ENCODE measurements at places on chromosomes 11 and 22.

DNA sequence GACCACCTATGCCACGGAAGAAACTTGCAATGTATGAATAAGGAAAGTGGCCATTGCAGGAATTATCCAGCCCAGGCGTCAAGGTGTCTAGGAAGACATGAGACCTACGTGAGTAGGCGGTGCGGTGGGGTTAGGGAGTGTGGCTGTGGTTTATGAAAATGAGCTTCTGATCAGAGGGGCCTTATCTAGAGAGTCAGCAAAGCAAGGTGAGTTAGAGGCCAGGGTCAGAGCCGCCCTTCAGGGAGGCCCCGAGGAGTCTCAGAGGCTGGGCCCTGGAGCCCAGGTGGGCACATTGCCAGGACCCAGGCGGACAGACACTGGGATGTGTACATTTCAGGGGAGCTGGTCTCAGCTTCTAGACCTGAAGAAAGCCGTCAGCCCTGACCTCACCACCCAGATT, 13.8 kb upstream of the LINC01488 start:
- ATAC-seq, result peak; percentile 32

- peak; percentile 95 for ATAC-seq
Observed at GRCh38 chr11:82996966-82997606, 74.6 kb downstream of the RAB30 start.

DNA sequence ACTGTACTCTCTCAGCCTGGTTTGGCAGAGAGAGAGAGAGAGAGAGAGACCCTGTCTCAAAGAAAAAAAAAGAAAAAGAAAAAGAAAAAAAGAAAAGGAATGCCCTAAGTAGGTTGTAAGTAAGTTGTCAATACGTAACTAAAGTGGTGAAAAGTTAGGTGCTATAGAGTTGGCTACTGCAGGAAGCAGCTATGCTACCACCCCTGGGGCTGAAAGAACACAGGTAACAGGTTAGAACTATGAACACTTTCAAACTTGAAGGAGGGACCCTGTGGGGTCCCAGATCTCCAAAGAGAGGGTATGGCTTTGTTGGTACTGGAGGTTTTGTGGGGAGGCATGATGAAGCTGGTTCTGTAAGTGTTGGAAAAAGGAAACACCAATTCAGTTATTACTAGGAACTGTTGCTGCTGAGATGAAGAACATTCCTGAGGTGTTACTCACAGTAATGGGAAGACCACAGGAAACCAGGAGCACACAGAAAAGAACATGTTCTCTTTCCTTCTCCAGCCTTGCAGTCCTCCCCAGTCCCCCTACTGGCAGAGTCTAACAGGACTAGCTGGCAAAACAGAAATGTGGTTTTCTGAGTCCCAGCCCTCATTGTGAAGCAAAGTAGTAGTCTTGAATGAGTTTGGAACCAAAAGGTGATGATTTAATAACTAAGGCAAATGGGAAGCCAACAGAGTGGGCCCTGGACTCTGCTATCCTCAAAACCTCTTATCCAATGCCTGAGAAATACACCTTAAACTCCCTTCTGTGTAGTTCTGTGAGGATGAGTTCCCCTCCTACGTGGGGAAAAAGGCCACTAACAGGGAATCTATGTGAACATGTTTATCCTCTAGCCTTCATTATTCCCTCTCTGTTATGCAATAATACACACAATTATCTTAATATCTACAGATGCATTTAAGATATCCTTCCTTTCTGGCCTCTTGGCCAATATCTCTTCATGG, 427.0 kb upstream of the DDI1 start:
- no peak for ATAC-seq

GRCh38 chr11:129846508-129847335, 31.1 kb downstream of the TMEM45B start:
- no peak for ATAC-seq

GRCh38 chr11:37849706-37850105, 1251.7 kb upstream of the RAG2 start:
- ATAC-seq, result no peak

DNA sequence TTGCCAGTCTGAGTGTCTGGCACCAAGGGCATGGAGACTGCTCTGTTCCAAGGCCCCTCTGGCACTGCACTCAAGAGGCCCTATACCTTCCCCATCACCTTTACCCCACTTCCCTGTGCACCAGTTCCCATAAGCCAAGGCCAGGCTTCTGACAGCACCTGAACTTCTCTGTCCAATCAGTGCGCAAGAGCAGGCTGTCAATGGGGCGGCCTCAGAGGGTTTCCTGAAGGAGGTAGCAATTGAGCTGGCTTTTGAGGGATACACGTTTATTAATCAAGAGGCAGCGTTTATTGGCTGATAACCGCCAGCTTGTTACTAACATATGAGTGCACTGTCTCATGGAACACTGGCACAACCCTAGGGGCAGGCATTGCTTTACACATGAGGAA, 2.1 kb downstream of the SH3BP1 start:
- ATAC-seq, result no peak

DNA sequence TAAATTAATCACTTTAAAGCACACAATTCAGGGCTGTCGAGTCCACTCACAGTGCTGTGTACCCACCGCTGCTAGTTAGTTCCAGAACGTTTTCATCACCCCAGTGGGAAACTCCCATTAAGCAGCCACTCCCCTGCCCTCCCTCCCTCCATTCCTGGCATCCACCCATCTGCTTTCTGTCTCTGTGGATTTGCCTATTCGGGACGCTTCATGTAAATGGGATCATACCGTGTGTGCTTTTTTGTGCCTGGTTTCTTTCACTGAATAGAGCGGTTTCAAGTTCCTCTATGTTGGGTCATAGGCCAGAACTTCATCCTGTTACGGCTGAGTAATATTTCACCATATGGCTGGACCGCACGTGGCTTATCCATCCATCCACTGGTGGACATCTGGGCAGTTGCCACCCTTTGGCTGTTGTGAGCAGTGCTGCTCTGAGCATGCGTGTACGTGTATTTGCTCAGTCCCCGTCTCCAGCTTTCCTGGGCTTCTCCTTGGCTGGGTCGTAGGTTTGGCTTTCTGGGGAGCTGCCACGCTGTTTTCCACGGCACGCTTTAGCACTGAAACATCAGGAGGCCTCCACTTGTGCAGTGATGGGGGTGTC, 30.1 kb downstream of the ARHGAP8 start:
- no peak for ATAC-seq

DNA sequence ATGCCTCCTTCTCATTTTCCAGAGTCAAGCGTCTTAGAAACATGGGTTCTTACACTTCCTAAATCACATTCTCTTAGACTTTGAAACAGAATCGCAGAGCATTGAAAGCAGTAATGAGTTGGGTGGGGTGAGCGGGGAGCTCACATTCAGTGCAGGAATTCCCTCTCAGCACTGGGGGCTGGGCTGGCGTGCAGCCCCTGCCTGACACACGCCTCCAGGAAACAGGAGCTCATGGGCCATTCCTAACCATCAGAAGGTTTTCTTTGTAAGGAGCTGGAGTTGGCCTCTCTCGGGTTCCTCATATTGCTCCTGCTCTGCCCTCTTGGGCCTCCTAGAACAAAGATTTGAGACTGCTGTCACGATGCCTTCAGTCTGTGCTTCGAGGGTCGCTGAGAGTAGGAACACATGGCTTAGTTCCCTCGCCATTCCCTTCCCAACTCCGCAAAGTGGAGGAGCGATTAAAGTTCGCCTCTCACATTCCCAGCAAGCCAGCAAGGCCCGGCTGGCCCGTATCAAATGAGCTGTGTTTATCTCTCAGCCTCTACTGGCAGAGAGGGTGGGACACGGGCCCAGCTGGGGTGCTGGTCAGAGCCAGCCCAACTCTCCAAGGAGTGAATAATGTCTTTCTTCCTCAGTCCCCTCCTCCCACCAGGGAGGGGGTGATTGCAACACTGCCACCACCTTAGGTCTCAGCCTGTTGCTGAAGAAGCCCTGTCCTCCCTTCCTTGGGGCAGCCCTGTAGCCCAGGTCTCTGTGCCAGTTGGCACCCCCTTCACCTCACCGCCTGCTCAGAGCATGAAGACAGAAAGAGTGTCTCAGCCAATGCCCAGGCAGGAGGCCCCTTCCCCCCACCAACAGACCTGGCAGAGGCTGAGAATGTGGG, 10.4 kb downstream of the CHRDL2 start:
- ATAC-seq, result no peak

- no peak for ATAC-seq
Observed at GRCh38 chr11:44270403-44271273, 39.3 kb downstream of the ALX4 start.

DNA sequence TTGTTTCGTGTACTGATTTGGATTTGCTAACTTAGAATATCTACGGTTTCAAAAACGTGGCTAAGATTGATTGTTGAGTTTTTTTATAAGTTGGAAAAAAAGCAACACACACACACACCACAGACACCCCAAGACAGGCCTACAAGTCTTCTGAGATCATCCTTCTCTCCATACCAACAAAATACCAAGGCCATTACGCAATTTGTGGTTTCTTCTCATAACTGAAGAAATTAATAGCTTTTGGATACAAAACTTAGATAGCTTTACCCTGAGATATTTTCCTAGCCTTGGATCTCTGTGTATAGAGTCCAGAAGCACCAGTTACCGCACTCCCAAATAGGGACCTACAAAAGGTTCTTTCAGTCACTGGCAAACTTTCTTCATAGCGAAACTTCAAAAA, 113.6 kb downstream of the SIK3 start:
- no peak for ATAC-seq

GRCh38 chr11:47259232-47259977, 1.6 kb downstream of the NR1H3 start:
- ATAC-seq, result peak; percentile 72

DNA sequence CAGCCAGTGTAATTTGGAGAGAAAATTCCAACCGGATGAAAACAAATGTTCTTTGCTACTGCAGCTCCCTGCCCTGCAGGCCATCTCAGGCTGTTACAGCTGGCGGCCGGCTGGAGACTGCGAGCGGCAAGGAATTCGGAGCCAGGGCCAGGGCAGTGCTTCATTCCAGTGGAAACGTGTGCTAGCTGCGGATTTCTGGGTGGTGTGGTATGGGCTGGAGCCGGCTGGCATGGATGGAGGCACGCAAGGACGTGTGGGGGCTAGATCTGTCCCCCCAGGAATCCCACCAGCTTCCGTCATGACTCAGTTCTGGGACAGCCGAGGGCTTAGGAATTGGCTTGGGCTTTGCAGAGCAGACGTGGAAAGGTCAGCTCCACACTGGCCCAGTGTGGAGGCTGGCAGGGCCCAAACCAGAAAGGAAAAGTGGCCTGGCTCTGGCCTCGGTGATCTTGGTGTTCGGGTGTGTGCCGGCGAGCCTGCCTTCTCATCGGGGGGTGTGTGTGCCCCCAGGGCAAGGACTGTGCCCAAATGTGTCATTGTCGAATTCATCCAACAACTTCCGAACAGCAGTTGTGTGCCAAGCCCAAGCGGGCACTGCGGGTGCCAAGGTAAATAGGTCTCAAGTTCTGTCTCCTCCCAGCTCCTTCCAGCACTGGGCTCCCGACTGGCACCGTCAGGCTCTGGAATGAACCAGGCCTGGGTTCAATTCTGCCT, 48.1 kb upstream of the SHISAL1 start:
- peak; percentile 22 for ATAC-seq

DNA sequence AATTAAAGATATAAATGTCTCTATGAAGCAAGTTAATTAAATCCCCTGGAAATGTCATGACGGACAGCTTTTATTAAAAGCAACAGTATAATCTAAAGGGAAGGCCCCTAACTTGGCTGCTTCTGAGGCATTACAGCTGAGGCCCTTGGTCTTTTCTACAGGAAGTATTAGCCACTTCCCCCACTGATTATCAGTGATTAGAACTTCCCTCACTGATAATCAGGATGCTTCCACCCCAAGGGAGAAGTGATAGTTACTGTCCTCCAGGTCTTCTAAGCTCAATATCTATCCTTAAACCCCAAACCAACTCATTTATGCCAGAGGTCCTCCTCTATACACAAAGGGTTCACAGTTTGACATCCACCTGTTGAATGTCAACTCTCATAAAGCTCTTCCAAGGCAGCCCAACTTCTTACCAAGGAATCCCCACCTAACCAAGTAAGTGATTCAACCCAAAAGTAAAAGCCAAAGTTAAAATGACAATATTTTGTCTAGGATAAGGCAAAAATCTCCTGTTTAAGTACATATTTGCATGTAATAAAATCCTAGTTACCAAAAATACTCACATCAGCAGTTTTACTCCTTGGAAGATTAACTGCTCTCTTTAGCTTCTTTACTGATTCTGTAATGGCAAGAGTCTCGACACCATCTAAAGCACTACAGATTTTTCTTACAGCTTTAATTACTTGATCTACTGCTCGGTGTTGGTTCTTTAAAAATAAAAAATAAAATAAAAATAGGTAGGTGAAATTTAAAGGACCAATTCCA, 58.6 kb upstream of the RPS13 start:
- no peak for ATAC-seq

DNA sequence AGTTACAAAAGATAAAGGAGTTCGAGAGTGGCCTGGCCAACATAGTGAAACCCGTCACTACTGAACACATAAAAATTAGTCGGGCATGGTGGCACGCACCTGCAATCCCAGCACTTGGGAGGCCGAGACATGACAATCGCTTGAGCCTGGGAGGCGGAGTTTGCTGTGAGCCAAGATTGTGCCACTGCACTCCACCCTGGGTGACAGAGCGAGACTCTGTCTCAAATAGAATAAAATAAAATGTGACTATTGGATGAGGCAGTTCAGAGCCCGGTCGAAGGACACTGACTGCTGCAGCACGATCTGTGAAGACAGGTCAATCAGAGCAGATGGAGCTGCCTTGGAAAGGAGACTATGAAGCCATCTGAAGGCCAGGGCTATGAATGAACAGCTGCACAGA, 37.7 kb upstream of the ANO1 start:
- no peak for ATAC-seq

DNA sequence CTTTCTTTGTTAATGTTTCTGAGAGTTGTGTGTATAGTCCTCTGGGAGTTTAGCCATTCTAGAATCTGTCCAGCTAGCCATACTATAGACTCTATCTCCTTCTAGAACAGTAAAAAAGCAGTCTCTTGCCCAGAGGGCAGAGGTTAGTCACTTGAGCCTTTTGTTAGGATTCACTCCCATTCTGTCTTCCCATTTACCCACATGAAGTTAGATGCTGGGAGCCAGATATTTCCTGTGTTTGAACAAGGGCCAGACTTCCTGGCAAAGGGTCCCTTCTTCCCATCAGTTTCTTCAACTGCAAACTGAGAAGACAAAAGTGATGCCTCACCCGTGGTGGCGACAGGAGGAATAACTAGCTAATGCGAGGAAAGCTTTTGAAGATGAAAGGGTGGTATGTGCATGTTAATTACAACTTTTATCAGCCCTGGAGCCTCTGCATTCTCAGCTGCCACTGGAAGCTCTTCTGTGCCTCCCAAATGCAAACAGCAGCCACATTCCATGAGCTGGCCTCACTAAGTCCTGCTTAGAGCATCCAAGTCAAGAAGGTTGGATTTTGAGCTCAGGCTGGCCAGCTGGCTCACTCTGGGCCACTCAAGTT, 12.8 kb downstream of the CD44 start:
- ATAC-seq, result no peak

- ATAC-seq, result no peak
Observed at GRCh38 chr22:45071618-45072017, 61.8 kb upstream of the PHF21B start.
